ENCODE measurements at places on chromosomes 16 and 17.

- no peak for DNase-seq
Observed at GRCh38 chr16:85265161-85265784, 153.0 kb upstream of the CIBAR2 start.

- no peak for DNase-seq
Observed at GRCh38 chr17:17613708-17614114, 22.2 kb upstream of the PEMT start.

DNA sequence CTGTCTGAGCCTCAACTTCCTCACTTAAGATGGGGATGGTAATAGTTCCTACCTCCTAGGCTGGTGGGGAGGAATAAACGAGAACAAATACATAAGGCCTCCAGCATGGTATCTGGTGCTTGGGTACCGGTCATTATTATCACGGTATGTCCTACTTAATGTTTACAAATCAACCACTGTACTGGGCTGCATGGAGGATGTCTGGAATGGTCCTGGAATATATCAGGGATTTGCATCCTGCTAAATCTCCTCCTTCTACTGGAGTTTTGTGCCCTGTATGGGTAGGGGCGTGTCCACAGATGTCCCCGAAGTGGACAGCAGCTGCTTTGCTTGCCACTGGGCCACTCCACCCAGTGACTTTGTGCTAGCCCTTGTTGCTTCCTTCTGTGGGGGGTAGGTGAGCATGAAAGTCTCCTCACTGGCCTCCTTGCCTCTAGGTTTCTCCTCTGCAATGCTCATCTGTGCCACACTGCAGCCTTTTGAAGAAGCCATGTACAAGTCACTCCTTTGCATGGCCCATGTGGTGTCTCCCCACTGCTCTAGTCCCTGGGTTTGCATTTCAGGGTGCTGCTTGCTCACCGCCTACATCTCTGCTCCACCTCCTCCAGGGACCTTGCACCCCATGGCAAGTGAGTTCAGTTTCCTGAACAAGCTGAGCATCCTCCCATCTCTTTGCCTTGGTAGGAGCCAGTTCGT, 2.2 kb upstream of the CMIP start:
- DNase-seq, result no peak

GRCh38 chr17:81910840-81911276, 341 bp downstream of the PCYT2 start:
- no peak for DNase-seq

GRCh38 chr16:50778284-50779163, 36.6 kb downstream of the CYLD start:
- no peak for DNase-seq

GRCh38 chr16:12837756-12838155, 34.1 kb upstream of the CPPED1 start:
- DNase-seq, result no peak

DNA sequence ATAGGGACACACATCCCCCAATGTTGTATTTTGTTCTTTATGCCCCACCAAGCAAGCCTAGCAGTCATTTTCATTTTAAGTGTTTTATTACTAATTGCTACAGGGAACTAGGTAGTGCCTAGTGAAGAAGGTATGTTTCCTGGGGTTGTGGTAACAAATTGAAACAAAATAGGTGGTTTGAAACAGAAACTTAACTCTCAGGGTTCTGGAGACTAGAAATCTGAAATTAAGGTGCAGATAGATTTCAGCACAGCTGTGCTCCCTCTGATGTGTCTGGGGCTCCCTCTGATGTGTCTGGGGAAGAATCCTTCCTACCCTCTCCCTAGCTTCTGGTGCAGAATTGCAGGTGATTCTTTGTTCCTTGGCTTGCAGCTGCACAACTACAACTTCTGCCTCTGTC, 390.1 kb downstream of the ZFHX3 start:
- no peak for DNase-seq

GRCh38 chr16:10535461-10535860, 44.9 kb downstream of the EMP2 start:
- no peak for DNase-seq

DNA sequence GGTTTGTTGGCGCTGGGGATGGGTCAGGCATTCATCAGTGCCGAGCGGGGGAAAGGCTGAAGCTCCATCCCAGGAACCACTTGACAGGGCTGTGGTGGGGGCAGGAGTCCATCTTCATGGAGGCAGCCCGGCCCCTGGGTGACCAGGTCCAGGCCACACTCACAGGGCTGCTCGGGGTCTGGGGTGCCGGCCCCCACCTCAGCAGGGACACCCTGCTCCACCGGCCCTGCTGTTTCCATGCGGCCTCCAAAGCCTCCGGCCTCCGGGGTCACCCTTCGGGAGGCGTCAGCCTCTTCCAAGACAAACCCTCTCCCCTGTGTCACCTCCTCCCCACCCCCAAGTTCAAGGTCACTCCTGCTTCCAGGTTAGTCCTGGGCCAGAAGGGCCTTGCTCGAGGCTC, 22.1 kb downstream of the GALNS start:
- DNase-seq, result no peak

- DNase-seq, result no peak
Observed at GRCh38 chr17:77379832-77380231, 239.1 kb downstream of the SEC14L1 start.

GRCh38 chr16:87229230-87230188, 87.7 kb downstream of the C16orf95 start:
- DNase-seq, result no peak

DNA sequence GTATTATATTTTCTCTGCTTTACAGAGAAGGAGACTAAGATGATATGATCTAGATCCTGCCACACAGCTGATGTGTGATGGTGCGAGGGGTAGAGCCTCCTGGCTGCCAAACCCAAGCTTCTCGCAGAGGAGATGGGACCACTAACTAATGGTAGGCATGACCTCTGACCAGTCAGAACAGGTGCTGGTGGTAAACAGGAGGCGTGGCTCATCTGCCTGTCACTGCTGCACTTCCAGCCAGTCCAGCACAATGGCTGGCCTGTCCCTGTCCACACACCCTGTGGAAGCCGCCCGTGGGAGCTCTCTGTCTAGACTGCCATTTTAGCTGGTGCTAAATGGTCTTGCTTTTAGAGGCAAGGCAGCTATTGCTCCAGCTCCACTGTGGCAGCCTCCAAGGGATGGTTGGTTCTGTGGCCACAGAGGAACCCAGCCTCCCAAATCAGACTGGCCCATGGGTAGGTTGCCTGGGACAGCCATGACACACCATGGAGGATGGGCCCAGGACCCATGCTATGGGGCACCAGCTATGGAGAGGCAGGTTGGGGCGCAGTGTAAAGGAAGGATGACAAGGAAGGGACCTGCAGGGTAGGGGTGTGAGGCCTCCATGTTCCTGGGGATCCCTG, 86.7 kb downstream of the KSR1 start:
- no peak for DNase-seq

- DNase-seq, result no peak
Observed at GRCh38 chr17:75731716-75732498, 10.6 kb downstream of the ITGB4 start.

DNA sequence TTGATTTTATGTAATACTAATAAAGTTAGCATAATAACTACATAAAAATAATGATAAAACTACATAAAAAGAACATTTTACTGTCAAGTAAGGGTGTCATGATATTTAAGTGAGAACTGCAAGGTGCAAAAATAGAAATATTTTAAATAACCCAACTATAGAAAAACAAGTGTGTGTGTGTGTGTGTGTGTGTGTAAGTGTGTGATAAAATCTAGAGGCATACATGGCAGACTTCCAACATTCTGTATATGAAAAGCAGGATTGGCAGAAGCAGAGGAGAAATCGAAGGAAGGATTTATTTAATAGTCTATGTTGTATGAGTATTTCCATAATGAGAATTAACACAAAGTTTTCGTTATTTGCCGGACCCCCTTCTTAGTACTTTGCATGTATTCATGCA, 334.1 kb downstream of the KCNJ2 start:
- DNase-seq, result no peak

GRCh38 chr16:82649766-82650165, 23.0 kb downstream of the CDH13 start:
- no peak for DNase-seq

DNA sequence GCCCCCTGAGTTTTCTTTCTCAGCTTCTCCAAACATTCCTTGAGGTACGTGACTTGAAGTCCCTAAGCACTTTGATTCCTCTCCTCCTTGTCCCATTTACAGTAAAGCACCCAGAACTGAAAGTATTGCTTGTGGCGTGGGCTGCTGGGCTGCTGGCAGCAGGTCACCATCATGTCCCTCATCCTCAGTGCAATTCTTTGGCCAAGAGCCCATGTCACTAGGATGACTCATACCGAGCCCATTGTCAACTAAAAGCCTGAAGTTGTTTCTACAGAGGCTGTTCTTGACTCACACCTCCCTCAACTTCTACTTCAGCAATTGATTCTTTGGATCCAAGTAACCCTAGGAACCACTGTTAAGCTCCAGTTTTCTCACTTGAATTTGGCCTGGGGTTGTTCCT, 54.3 kb downstream of the KPNA2 start:
- DNase-seq, result no peak

DNA sequence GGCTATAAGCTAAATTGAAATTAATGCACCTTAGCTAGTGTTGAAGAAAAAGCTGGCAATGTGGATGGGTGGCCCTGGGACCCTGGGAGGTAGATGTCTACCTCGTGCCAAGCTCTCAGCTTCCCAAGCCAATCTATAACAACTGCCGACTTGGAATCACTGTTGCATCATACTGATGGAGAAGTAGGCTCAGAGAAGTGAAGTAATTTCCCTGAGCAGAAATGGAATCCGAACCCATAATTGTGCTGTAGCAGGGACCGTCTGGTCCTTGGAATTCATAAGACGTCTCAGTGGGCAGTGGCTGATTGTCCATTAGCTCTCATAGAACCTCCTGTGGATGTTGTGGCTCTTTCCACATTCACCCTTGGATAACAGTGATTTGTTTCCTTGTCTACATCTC, 196.6 kb downstream of the RAB11FIP4 start:
- DNase-seq, result no peak

DNA sequence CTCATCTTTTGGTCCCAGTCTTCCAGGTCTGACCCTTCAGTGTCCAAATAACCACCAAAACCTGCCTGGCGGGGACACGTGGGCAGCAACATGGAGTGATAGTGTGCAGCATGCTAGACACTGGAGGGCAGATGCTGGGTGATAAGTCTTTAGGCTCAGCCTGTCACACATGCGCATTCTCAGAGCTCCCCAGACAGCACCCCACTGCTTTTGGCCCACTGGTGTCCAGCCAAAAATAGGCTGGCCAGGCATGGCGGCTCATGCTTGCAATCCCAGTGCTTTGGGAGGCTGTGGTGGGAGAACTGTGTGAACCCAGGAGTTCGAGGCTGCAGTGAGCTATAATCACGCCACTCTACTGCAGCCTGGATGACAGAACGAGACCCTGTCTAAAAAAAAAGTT, 12.3 kb downstream of the GINS2 start:
- no peak for DNase-seq

DNA sequence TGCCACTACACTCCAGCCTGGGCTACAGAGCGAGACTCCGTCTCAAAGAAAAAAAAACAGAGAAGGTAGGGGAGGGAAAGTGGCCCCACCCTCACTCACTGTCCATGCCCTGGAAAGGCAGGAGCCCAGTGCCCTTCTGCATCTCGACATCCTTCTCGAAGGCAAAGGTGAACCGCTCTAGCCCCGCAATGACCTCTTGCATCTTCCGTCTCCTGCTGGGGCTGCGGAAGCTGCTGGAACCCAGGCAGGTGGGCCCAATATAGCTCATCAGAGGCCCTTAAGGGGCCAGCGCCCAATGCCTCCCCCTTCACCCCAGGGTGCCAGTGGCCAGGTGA, at the start of gene CPSF4L:
Gene CPSF4L, minus strand, starts transcription at position 264 of the 335 bp plus-strand sequence. Its CDS starts 62 bp downstream, at position 202.
- no peak for DNase-seq

DNA sequence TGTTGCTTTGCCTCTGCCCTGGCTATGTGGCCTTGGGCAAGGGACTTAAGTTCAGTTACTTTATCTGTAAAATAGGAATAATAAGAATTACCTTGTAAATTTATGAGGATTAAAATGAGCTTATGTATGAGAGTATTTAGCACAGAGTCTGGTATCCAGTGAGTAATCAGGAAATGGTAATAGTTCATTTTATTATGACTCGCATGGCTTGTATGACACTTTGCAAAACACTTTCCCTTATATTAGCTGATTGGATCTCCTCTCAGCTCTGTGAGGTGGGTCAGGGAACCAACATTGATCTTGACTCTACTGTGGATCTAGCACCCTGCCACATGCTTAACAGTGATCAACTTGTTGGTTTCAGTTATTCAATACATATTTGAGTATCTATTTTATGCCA, 8.3 kb upstream of the CDH3 start:
- DNase-seq, result no peak

DNA sequence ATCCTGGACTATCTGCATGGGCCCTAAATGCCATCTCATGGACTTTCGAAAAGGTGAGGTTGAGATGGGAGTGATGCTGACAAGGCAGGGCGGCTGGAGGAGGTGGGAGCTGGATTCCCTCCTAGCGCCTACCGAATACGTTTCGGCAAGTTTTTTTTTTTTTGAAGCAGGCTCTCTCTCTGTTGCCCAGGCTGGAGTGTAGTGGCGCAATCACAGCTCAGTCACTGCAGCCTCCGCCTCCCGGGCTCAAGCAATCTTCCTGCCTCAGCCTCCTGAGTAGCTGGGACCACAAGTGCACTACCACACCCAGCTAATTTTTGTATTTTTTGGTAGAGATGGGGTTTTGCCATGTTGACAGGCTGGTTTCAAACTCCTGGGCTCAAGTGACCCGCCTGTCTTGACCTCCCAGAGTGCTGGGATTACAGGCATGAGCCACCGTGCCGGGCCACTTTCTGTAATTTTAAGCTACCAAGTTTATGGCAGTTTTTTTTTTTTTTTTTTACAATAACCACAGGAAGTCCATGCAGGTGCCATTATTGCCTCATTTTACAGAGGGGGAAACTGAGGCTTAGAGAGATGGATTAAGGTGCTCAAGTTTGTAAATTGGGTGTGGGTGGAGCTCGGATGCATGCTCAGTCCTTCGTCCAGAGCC, 246.4 kb downstream of the PRKCA start:
- DNase-seq, result no peak

GRCh38 chr17:55774846-55775271, 24.0 kb downstream of the PCTP start:
- no peak for DNase-seq

- DNase-seq, result no peak
Observed at GRCh38 chr17:49157784-49158183, 25.2 kb downstream of the B4GALNT2 start.

DNA sequence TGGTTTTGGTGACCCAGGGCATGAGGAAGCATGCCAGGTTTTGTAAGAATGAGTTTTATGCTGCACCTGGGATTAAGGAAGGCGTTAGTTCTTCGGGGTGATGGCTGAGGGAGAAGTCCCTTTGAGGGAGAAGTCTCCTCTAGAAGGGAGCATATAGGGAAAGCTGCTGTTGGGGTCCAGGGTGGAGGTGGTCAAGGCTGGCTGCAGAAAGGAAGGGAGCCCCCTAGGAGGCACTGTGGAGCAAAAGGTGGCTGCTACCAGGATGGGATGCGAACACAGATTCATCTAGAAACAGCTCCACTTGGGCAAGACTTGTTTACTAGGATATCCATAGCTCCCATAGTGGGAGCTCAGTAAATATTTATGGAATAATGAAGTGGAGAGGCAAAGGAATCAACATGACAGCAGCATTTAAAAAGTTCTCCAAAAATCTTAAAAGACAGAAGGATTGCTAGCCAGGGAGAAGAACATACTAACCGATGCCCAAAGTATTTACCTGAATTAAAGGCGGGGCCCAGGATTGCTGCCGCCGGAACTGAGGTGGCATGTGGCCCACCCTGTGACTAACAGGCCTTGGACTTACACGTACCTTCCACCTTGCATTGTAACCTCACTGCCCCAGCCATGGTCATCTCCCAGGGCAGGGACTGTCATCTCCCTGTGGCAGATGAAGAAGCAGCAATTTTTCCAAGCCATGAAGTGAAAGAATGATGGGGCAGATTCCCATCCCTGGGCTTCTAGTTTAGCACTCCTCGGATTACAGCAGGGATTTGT, 7.1 kb upstream of the LPCAT2 start:
- no peak for DNase-seq

Data from skeletal muscle cell (primary cell).